ENCODE measurements at places on chromosomes 1 and 21.

DNA sequence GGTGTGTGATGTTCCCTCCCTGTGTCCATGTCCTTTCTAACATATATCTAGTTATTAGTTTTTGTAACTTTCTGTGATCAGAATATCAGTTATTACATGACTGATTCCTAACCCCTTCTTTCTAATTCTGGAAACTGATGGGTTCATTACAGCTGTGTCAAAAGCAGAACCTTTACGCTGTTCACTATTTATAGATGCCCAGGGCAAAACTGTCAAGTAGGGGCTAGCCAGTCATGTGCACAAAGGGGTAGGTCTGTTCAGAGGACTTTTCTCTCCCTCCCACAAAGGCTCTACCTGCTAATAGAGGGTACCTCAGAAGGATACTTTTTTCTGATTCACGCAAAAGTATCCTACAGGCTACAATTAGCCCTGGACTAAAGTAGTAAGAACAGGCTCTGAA is 79.2 kb downstream of the NRDC start:
- DNase-seq: no peak

- DNase-seq: no peak
Observed at GRCh38 chr1:119083980-119084379, 56.5 kb downstream of the WARS2 start.

- DNase-seq: no peak
Observed at GRCh38 chr1:224223819-224224714, 41.0 kb downstream of the DEGS1 start.

- peak; percentile 59 for DNase-seq
Observed at GRCh38 chr1:151574575-151575529, 34.7 kb downstream of the TUFT1 start.

- peak; percentile 84 for DNase-seq
Observed at GRCh38 chr1:30743584-30744059, 14.0 kb downstream of the LAPTM5 start.

GRCh38 chr1:91556556-91556955 is 55.9 kb downstream of the CDC7 start:
- DNase-seq: no peak

DNA sequence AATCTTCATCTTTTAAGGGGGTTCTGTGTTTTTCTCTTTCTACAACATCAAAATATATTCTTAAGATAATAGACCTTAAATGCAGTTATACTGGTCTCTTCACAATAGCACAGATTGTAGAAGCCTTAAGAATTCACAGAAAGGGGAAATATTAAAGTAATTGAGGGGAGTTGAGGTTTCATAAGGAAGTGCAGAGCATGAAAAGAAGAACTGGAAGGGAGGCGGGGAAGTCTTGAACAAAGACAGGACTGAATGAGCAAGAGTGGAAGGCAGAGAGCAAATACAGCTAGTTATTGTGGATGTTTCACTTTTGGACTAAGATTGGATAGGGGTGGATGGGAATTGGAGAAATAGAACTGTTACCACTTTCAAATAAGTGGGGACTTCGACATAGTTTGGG is 67.7 kb downstream of the PTGER3 start:
- peak; percentile 59 for DNase-seq

DNA sequence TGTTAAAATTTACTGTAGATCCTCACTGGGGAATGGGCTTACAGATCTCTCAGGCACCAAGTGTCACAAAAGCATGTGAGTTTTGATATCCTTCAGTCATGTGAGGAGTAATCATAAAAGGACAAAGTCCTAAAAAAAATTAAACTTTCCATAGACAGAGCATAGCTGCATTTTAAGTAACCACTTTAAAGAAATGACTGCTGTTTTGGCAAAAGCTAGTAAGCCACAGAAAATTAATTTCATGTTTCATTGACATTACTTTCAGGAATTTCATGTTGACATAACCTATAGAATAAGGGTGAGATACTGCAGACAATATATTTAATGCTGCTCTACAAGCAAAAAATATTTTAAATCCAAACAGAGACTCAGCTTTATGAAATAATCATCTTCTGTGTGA is 156.3 kb downstream of the LYPLAL1 start:
- DNase-seq: no peak

DNA sequence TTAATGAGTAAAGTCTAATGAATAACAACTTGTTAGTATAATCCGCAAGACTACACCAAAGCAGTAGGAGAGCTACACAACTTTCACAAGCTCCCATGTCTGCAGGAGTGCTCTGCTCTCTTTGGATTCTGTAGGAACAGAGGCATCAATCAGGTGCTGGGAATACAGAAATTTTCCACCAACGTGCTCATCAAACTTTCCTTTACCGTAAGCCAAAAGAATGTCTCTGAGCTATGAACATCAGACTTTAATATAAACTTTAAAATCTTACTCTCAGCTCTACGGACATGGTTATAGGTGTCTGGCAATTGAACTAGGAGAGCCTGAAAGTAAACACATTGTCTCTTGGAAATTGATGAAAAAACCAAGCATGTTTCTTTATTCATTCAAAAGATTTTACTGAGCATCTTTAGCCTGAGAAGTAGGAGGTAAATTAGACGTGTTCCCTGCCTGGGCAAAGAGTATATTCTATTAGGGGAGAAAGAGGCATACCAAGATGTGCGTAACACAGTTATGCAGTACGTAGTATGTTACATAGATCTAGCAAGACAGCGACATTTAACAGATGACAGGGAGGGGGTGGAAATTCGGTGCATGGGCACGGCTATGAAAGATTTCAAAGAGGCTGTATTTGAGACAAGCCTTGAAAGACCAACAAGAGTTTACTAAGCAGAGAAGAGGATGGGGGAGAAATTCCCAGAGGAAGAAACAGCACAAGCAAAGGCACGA is 85.2 kb downstream of the TM2D1 start:
- DNase-seq: no peak

DNA sequence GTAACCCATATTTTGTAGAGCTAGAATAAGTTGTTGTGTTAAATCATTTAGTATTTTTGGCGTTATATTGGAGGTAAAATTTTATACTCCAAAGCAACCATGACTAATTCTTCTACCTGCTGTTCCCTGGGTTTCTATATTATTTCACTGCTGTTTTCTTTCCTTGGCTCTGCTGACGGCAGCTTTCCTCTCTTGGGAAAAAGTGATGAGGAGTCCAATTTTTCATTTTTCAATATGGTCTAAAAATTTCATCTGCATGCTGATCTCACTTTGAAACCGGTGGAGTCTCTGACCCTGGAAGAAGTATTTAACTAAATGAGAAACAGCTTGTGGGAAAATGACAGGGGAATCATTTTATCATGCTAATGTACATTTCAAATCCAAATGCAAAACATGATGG is 110.2 kb downstream of the IFI44 start:
- no peak for DNase-seq

GRCh38 chr21:20259031-20259867 is 739.0 kb upstream of the NCAM2 start:
- DNase-seq: no peak

GRCh38 chr1:226363801-226364513 is 43.9 kb downstream of the PARP1 start:
- DNase-seq: no peak

DNA sequence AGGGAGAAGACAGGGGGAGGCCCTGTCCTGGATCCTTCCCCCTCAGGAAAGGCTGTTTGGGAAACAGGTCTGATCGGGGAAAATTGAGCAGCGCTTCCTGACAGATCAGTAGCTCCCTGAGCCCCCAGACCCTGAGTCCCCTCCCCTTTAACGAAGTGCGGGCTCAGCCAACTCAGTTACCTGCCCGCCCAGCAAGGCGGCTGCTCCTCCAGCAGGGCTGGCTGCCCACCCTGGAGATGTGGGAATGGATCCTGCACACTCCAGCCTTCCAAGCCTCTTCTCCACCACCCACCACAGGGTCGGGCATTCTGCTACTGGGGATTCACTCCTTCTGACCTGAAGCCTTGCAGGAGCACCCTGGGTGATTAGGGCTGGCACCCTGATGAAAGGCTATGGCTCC is 27.6 kb upstream of the LAPTM5 start:
- DNase-seq: no peak

GRCh38 chr1:242128951-242129502 is 130.1 kb upstream of the MAP1LC3C start:
- peak; percentile 23 for DNase-seq

GRCh38 chr1:42322577-42322976 is 12.5 kb downstream of the FOXJ3 start:
- no peak for DNase-seq

DNA sequence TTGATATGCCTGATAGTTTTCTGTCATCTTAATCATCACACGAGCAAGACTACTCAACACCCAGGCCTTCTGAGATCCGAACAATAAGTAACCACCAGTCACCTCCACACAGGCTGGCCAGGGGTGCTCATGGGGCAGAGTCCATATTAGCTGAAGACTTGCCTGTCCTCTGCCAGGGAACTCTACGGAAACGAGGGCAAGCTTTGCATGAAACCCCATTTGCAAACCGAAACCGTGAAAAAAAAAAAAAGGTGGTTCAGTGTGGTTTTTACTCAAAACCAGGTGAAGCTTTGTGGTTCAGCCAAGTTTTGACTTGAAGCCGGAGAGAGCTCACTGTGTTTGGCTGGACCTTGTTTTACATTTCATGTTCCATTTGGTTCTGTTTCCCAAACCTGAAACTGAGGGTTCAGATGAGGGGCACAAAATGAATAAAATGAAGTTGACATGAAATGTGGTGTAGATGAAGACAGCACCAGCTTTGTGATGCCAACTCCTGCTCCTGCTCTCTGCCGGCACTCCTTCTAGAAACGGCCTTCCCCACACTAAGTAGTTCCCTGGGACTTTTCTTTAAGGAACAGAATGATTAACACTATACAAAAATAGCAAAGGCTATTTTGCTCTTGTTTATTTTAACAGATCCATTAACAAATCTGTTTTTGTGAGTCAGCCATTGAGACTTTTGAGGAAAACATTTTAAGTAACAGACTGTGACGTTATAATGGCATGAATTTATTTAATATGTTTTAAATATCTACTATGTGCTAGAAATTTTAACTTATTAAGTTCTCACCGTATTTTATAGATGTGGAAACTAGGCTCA is 74.7 kb downstream of the RUNX1 start:
- no peak for DNase-seq

DNA sequence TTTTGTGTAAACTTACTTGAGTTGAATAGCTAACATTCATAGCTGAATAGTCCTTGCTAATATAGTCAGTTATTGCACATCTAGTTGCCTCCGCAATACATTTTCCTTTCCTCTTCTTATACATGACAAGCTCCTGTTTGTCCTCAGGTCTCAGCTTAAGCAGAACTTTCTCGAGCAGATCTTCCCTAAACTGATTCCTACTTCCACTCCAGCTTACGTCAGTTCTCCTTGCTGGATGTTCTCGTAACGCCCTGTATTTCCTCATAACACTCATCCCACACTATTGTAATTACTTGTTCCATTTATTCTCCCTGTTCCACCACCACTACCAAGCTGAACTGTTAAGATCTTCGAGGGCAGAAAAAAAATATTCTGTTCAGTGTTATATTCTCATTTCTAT is 15.1 kb upstream of the OMA1 start:
- DNase-seq: peak; percentile 67
